ENCODE measurements at places on chromosomes 7 and 10.

- no peak for DNase-seq
Measured at GRCh38 chr7:94633014-94633341, 23.0 kb downstream of the SGCE start.

DNA sequence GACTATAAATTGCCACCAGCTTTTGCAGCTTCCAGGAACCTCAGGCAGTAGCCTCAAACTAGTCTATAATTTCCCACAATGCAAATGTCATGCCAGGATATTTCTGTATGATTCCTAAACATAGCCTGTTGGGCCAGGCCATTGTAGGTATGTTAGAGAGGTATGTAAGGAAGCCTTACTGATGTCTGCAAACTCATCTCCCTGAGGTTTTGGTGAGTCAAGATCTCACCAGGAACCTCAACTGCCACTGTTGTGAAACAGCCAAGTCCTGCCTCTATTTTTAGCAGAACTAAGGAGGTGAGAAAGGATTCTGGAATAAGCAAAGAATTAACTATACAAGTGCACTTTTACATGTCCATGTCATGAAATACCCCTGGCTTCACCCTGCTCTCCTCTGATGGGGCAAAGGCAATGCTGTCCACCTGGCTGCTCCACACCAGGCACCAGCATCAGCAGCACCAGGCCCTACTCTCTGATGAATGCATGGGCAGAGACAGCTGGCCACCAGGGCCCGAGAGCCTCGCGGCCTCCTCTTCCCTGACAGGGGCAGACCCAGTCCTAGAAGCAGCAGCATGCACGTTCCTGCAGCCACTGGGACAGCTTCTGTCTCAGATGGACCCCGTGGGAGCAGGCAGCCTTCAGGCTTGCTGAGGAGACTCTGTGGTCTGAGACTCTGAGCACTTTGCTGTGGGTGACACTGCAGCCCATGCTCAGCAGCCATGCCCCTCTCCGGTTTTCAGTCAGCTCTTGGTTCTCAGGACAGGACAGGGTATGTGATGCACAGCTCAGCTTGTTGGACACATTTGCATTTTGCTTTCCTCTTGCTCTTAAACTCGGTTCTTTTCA lies 147.3 kb downstream of the ZMYND11 start:
- DNase-seq = no peak

GRCh38 chr10:125060026-125060425 lies 100.3 kb downstream of the CTBP2 start:
- no peak for DNase-seq

- no peak for DNase-seq
Measured at GRCh38 chr10:1420661-1421362, 316.5 kb downstream of the ADARB2 start.

- peak; percentile 91 for DNase-seq
Measured at GRCh38 chr10:91652364-91652763, 19.5 kb upstream of the PPP1R3C start.

- no peak for DNase-seq
Measured at GRCh38 chr7:27661811-27662489, 733 bp downstream of the HIBADH start.

DNA sequence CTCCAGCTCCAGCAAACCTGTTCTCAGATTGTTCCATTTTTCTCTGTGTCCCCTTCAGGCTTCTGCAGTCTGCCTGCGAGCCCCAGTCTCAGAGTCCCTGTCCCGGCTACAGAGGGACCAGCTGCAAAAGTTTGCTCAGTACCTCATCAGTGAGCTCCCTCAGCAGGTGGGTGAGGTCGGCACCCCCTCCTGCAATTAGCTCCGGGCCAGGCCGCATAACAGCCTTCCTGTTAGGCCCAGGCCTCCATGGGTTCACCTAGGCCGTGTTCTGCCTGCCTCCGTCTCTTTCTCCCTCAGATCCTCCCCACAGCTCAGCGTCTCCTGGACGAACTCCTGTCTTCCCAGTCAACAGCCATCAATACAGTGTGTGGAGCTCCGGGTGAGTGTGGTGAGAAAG lies 4.3 kb downstream of the ZSWIM8 start:
- no peak for DNase-seq

- DNase-seq = no peak
Measured at GRCh38 chr10:76461024-76461423, 1029.6 kb downstream of the LRMDA start.

GRCh38 chr7:125246706-125247105 lies 317.1 kb upstream of the POT1 start:
- DNase-seq = no peak

DNA sequence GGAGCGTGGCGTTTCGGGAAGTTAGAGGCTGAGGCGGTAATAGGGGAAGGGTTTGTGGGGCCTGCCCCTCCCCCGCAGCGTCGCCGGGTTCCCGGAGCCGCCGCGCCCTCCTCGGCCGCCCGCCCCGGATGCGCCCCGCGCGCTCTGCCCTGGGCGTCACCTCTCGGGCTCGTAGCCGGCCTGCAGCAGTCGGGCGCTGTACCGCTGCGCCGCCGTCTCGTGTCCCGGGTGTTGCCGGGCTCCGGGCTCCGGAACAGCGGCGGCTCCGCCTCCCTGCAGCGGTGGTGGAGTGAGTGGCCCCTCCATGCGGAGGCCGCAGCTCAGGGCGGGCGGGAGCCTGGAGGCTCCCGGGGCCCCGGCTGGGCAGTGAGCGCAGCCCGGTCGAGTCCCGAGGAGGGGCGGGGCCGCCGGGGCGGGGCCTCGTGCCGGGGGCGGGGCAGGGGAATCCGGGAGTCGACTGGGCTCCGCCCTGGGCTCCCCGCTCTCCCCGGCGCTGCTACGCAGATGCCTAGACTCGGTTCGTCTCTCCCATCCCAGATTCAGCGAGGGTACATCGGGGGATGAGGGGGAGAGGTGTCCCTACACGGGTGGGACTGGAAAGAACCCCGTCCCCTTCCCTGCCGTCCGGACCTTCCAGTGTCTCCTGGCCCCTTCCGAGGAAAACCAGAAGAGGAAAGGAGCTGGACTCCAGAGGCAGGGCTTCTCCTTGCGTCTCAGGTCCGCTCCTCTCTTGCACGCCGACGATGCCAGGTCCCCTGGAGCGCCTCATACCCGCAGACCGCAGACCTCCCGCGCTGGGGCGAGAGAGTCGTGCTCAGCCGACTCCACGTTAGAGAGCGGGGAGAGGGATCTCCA lies at the start of gene IMPDH1:
IMPDH1 (minus strand) TSS at position 387 of the 855 bp plus-strand sequence; CDS start at position 306, 81 bp downstream.
- no peak for DNase-seq

GRCh38 chr7:3494947-3495346 lies 193.9 kb downstream of the SDK1 start:
- no peak for DNase-seq

DNA sequence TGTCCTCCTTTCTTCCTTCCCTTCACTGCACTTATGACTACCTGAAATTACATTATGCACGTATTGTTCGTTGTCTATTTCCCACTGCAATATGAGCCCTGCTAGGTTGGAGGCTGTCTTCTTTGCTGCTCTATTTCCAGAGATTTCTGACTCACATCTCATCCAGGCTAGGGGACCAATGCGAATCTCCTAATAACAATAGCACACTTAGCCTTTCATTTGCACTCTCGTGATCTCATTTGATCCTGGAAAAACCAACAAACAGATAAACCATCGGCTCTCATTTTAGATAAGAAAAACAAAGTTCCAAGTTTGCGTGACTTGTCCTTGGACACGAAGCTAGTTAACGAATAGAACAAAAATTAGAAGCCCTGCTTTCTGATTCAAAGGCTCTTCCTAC lies 1.4 kb downstream of the ZNF438 start:
- no peak for DNase-seq
